ENCODE measurements at places on chromosomes 12 and 14. TPM values are rescaled to one million over a fixed set of nuclear protein-coding genes. Genes with fewer than 3 reads are reported as not detected.

DNA sequence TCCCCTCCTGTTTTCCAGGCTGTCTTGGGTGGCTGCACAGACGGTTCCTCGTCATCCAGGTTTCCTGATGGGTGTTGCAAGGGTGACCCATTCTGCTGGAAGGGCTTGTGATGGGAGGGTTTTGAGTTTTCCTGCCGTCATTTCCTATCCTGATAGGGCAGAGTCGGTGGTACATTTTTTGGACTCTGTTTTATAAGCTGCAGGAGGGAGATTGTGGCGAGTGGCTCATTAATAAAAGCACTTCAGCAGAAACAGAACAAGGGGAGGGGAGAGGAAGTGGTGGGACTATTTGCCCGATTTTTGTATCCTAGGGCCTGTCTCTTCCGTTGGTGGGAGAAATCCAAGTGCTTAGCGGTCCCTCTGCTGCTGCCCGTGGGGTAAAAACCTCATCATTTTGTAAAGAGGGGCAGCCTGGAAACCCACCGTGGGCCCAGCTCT lies 40.0 kb downstream of the TSPAN9 start:
- DNase-seq = peak; percentile 95

DNA sequence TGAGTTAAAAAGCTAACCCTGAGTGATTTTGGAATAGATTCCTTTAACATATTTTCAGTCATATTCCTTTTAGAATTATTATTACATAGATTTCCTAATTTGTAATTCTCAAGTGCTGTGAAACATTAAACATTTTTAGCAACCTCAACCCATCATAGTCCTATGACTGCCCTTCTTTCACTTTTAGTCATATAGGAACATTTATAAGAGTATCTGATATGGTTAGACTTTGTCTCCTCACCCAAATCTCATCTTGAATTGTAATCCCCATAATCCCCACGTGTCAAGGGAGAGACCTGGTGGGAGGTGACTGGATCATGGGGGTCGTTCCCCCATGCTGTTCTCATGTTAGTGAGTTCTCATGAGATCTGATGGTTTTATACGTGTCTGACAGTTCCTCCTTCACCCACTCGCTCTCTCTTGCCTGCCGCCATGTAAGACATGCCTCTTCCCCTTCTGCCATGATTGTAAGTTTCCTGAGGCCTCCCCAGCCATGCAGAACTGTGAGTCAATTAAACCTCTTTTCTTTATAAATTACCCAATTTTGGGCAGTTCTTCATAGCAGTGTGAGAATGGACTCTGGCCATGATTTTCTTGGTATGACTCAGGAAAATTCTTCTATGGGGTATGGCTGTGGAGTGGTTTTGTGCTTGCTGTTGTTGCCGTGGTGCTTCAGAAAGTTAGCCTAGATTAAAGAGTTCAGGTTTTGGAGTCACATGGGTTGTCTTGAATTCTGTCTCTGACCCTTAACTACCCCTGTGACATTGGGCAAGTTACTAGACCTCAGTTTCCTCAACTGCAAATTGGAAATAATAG lies 83.9 kb downstream of the FUT8 start:
- peak; percentile 56 for DNase-seq

The RASSF9 gene
- 0.77 TPM for total RNA-seq

DNA sequence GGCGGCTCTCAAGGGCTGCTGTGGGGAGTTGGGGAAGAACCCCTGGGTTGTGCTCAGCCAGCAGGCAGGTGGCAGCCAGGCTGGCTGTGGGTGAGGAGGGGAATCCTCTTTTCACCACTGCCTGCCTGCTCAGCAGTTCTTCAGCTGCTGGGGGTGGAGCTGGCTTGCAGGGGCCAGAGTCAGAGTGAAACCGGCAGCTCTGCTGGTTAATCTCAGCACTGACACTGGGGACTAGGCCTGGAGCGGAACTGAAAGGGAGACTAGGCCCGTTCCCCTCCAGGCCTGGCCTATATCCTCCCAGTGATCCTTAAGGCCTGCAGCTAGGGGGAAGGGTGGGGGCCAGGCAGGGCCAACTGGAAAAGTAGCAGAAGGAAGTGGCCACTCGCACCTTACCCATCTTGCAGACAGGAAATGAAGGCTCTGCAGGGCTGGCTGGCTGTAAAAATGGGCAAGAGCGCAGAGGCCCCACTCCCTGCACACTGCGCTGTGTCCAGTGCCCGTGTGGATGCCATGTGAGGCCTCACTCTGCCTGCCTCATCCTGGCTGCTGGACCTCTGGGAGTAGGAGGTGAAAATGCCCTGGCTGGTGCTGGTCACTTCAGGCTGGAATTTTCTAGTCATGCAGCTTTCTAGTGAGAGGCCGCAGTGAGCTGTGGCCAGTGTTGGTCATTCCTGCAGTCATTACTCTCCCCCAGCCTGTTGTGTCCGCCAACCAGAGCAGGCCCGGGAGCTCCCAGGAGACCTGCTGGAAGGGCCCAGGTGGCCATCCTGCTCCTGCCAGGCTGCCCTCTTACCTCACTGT lies 39.4 kb downstream of the SH2B3 start:
- DNase-seq = no peak

GRCh38 chr12:39105111-39105510 lies 199.7 kb upstream of the CPNE8 start:
- peak; percentile 96 for DNase-seq

DNA sequence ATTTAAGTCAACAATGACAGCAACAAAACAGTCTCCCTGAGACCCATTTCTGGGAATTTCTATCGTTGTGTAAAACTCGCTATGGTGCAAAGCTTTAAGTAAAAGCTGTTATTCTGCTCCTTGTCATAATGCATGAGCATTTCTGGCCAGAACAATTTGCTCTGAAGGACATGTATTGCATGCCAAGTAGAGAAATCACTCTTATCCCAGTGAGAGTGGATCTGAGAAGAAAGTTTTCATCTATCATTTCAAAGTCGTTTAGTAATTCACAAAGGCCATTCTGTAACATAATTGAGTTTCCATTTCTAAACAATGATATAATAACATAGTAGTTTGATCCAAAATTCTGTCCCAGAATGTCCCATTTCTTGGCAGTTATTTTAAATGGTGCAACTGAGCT lies 86.6 kb downstream of the TBC1D30 start:
- DNase-seq = no peak

DNA sequence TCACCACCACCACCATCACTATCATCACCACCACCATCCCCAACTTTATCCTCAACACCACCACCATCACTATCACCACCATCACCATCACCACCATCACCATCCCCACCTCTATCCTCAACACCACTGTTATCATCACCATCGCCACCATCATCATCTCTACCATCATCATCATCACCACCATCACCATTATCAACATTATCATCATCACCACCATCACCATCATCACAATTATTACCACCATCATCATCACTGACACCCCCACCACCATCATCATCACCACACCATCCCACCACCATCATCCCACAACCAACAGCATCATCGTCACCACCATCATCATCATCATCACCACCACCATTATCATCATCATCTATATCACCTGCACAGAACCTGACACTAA lies 188.4 kb upstream of the PWP1 start:
- DNase-seq = no peak

DNA sequence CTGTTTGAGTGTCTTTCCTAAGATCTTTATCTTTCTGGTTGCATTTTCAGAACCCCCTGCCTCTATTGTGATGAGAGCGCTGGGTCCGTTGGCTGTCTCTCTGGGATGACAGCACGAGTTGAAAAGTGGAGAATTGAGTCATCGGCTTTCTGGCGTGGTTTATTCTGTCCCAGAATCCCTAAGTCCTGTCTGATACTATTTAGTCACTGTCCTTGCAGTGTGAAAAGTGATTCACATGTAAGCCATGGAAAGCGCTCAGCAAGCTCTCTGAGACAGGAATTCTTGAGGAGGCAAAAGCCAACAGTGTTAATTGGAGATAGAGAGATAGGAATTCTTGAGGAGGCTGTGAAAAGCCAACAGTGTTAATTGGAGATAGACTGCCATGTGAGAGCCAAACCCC lies 121.7 kb downstream of the CHST11 start:
- DNase-seq = peak; percentile 48

- DNase-seq = peak; percentile 73
Measured at GRCh38 chr14:40119321-40119720, 687.1 kb upstream of the FBXO33 start.

The NUP37 gene
- 38.3 TPM for total RNA-seq

- DNase-seq = no peak
Measured at GRCh38 chr12:101794574-101794973, 36.2 kb downstream of the GNPTAB start.

The TAS2R10 gene
- total RNA-seq = 0.50 TPM

All from fibroblast of lung (primary cell).